ENCODE measurements at places on chromosomes 16 and 17.
A peak's percentile ranks its signal among the peaks of the same experiment; 100 is the strongest.

GRCh38 chr17:49572806-49573420 lies 2.8 kb upstream of the NXPH3 start:
- DNase-seq = no peak

DNA sequence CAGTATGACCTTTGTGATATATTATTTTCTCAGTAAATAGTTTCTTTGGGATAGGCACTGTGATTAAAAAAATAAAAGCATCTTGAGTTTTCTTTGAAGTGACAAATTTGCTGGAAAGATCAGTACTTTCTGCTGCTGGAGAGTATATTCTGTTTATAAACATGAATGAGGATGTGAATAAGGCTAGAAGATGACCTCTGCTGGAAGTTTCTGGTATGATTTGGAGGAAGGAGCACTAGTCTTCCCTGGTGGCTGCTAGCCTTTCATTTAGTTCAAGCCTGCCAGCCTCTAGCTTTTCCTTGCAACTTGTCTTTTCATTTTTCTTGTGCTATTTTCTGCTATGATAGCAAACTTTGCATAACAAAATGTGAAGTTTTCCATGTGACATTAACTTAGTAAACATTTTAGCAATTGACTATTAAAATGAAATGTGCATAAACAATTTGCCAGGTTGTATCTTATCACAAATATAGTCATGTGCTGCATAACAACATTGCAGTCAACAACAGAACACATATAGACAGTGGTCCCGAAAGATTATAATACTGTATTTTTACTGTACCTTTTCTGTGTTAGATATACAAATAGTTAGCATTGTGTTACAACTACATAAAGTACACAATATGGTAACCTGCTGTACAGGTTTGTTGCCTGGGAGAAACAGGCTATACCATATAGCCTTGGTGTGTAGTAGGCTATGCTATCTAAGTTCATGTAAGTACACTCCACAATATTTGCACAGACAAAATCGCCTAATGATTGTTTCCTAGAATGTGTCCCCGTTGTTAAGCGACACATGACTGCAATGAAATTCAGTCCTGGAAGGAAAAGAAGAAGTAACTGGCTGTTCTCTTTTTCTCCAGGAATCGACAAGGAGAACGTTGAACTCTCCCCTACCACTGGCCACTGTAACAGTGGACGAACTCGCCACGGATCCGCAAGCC lies 18.1 kb upstream of the RAB11FIP4 start:
- no peak for DNase-seq

- DNase-seq = peak; percentile 62
Observed at GRCh38 chr17:8153525-8153956, 1.3 kb upstream of the PER1 start.

DNA sequence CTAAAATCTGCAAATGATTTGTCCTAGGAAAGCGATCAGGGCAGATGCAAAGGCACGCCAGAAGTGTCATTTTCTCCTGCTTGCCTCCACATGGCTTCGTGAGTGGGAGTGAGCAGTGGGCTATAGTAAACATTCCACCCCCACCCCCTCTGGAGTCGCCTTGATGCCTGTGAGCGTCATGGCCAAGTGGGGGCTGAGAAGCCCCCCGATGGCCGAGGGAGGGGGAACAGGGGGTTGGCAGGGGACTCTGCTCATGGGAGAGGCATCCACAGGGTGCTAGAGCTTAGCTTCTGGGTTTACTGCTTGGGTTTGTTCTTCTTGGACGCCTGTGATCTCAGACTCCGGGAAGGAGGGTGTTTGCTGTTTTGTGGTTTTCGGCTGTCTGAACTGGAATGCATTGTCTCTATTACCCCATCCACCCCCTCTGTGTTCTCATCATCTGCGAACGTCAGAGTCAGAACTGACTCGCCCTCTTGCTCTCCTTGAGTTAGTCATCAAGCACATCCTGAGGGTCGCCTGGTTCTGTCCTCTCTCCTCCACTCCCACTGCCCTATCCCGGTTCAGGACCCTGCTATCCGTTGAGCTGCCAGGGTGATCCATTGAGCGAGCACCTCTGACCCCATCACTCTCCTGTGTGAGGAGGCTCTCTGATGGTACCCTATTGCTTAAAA lies 15.4 kb downstream of the TNS4 start:
- DNase-seq = no peak

- no peak for DNase-seq
Observed at GRCh38 chr16:59169168-59169567, 435.1 kb upstream of the GOT2 start.

GRCh38 chr17:69547947-69548346 lies 133.4 kb downstream of the MAP2K6 start:
- DNase-seq = no peak

GRCh38 chr16:11572301-11572995 lies 14.3 kb downstream of the LITAF start:
- DNase-seq = peak; percentile 55

- DNase-seq = no peak
Observed at GRCh38 chr16:77398495-77398894, 36.3 kb downstream of the ADAMTS18 start.

DNA sequence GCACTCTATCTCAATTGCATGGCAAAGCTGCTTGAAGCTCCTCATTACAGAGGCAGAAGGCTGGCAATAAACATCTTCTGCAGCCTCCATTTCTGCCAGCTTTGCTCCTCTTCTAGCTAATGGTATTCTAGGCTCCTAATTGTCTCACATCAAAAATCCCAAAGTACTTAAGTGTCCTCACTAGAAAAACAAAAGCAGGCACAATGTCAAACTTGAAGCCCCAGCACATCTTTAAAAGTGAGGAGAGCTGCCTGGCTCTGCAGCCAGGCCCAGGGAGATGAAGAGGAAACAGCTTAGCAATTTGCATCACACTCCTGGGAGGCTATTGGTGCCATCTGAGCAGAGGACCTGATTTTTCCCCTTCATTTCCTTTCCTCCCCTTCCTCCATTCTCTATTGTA lies 197.1 kb downstream of the KCNJ2 start:
- no peak for DNase-seq

DNA sequence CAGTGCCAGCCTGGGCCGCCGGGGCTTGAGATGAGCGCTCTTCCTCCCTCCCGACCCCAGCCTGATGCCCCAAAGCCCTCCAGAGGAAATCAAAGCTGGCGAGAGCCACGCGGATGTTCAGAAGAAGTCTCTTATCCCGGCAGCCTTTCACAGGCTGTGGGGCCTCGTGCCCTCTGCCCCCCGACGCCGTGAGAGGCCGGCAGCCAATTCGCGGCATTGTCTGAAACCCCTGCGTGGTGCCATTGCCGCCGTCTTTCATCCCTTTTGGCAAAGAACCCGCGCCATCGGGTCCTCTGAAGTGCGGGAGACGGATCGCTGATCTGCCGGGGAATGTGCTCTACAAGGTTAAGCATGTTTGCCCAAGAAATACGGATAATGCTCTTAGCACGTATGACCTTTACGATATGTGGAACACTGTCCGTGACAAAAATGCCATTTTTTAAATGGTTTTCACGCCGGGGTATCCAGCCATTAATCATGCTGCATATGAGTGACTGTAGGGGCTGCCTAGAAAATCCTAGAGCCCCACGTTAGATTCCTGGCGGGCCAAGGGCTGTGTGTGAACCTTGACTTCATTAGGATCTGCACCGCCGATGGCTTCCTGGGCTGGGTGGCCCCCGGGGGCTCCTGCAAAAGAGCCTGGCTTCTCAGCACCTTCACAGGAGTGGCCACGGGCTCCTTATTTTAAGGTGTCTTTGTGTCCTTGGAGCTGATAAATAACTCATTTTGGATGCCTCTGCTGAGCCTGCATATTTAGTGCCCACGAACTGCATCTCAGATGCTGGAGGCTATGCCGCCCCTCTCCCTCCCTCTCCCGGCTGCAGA lies 165.1 kb upstream of the TNRC6C start:
- DNase-seq = no peak

- DNase-seq = no peak
Observed at GRCh38 chr17:9522074-9522473, 53.5 kb downstream of the STX8 start.

DNA sequence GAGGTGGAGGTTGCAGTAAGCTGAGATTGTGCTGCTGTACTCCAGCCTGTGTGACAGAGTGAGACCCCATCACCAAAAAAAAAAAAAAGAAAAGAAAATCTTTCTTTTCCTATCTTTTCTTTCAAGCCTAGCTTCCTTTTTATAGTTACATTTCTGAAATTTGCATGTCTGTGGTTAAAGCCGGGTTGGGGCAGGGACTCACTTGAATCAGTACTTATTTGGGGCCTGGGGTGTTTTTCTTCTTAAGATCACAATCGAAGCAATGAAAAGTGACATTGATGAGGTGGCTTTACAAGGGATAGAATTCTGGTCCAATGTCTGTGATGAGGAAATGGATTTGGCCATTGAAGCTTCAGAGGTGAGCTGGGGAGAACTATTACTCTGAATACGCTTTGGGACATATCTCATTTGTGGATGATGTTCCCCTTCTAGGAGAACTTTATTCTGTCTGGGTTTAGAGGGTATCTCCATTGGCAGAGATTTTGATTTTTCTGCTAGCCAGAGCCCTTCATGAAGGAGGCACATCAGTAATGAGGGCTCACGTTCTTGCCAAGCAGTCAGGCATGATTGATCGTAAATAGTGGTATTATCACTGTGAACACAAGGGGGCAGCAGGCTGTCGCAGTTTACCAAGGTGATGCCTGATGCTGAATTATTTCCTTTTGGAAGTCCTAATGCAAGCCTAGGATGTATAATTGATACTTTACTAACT lies 14.3 kb downstream of the KPNB1 start:
- peak; percentile 53 for DNase-seq

DNA sequence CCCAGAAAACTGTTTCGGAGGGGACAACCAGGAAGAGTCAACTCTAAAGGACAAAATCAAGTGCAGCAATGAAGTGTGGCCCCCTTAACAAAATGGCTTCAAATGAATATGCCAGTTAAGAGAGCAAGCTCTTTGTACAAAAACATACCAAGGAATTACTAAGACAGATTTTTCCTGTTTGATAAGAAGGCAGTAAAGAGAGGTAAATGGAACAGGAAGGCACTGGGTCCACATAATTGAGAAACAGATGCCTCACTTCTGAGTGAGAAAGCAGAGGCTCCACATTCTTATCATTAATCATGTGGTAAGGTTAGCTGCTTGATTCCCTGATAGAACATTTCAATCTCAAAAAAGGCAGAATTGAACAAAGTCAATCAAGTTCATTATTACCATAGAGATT lies 44.9 kb downstream of the MBTD1 start:
- no peak for DNase-seq

GRCh38 chr16:57209780-57210179 lies 23.7 kb downstream of the RSPRY1 start:
- DNase-seq = no peak

DNA sequence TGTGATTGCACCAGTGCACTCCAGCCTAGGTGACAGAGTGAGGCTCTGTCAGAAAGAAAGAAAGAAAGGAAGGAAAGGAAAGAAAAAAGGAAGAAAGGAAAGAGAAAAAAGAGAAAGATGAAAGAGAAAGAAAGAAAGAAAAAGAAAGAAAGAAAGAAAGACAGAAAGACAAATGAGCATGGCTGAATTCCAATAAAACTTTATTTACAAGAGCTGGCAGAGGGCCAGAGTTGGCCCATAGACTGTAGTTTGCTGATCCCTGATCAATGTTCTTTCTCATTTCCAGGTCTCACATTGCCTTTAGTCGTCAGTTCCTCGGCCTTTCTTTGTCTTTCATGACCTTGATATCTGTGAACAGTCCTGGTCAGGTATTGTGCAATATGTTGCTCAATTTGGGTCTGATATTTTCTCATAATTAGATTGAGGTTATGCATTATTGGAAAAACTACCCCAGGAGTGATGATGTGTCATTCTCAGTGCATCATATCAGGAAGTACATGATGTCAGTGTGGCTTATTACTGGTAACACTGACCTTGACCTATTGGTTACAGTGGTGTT lies 68.5 kb upstream of the MED9 start:
- no peak for DNase-seq

DNA sequence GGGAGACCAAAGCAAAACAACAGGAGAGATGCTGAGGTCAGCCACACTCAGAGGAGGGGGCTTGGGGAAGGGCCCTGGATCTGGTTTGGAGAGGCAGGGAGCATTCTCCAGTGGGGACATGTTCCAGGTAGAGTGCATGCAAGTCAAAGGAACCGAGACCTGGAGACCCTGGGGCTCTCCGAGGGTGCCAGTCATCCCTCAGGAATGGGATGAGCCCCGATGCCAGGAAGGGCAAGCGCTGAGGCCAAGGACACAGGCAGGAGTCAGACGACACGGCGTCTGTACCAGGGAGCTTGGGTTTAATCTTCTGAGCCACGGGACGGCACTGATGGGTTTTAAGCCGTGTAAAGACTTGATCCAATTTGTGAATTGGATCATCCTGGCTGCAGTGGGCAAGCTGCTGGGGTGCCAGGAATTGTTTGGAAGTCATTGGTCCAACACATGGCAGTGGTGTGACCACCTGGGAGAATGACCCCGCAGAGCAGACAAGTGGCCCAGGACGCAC lies 32.9 kb upstream of the ANKRD40CL start:
- no peak for DNase-seq

DNA sequence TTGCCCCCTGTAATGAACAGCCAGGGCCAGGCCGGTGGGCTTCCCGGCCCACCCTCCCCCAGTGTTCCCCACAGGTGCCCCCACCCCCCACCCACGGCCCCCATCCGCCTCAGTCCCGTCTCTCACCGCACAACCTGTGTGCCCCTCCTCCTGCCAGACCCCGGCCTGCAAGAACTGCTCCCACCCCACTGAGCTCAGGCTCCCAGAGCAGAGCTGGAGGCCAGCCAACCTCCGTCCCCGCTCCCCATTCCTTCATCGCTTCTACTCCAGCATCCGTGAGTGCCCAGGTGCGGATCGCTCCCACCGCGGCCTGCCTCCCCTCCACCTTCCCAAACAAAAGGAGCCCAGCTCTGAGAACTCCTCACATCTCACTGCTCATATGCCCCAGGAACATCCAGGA lies 4.2 kb downstream of the MVD start:
- no peak for DNase-seq

DNA sequence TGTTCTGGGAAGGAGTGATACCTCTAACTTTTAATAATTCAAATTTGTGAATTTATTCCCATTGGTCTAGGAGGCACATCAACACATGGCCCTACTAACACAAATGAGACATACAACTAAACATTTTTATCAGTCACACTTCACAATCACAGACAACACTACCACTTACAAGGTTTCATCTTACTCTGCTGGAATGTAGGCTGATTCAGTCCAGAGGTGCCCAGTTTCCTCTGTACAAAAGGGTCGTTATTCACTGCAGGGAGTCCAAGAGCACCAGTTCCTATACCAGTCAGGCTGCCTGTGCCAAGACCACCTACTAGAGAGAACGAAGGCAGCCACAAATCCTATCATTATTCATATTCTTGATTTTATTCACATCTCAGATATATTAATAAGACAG lies 41.4 kb downstream of the SETD6 start:
- no peak for DNase-seq

- DNase-seq = no peak
Observed at GRCh38 chr16:87527055-87527724, 34.4 kb upstream of the ZCCHC14 start.

- DNase-seq = no peak
Observed at GRCh38 chr16:35745821-35746248, 2286.4 kb downstream of the TP53TG3F start.

All from stimulated activated CD8-positive, alpha-beta memory T cell treated with anti-CD3 and anti-CD28 coated beads, Interleukin-7, amount 100 ng/mL, for 4 hours (primary cell).